CD4-positive, alpha-beta T cell treated with Interleukin-15 for 1 hour (primary cell): ENCODE measurements at places on chromosomes 3 and 15.

GRCh38 chr3:69288161-69288895 is 97.6 kb downstream of the FRMD4B start:
- no peak for DNase-seq

GRCh38 chr3:31402117-31402516 is 130.6 kb upstream of the STT3B start:
- DNase-seq: no peak

DNA sequence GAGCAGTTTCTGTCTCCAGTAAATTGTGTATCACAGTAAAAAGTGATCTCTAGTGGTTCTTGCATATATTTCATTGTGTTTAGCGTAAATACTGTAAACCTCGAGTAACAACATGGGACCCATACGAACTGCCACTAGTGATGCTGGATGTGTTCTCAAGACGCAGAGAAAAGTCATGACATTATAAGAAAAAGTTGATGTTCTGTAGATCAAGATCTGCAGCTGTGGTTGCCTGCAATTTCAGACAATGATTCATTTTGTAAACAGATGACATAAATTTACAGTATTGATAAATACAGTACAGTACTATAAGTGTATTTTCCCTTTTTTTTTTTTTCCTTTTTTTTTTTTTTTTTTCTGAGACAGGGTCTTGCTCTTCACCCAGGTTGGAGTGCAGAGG is 100.1 kb downstream of the DPH6 start:
- DNase-seq: no peak

DNA sequence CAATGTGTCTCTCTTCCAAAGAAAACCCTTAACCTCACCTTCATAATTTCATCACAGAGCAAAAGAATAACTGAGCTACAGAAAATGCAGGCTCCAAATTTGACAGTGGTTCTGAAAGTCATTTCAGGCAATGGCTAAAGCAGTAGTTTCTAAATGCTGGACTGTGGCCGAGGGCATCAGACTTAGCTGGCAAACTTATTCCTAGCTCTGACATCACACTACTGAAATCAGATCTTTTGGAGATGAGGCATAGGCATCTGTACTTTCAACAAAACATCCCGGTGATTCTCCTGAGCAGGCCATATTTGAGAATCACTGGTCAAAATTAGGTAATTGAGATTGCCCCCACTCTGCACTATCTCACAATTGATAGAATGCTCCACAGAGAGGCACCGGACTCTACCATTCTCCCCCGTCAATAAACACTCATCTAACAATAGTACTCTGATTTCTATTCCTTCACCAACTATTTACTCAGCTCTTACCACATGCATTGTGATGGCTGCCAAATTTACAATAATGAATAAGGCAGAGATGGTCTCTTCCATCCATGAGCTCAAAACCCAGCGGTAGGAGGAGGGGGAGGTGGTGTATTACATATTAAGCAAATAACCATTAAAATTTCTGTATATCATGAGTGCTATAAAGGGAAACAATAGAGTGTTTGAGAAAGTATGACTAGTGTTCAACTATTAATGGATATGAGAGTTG is 57.3 kb upstream of the SPRED1 start:
- no peak for DNase-seq

- DNase-seq: no peak
Observed at GRCh38 chr3:10527295-10528001, 22.1 kb upstream of the ATP2B2 start.

- no peak for DNase-seq
Observed at GRCh38 chr15:47415539-47415971, 301.8 kb upstream of the SEMA6D start.

GRCh38 chr3:69764861-69765260 is 25.6 kb downstream of the MITF start:
- DNase-seq: no peak

- DNase-seq: no peak
Observed at GRCh38 chr15:38702178-38702912, 137.7 kb upstream of the RASGRP1 start.

DNA sequence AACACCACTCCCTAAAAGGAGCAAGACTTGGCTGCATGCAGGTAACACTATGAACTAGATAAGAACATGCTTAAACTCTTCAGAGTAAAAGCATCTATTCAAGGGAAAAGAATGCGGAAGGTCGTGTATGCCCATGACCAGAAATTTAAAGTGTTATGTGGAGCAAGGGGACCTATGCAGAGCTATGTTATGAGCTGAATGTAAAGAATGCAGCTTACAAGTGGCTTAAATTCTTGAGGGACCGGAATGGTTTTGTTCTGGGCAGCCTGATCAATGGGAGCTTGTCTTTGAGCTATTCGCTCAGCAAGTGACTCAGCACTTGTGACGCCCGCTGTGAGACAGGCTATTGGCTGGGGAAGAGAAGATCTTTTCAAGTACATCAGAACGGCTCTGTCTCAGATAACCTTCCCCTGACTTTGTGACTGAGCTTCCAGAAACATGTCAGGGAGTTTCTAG is 367.5 kb upstream of the THBS1 start:
- DNase-seq: no peak

- no peak for DNase-seq
Observed at GRCh38 chr15:31486506-31486905, 159.9 kb downstream of the KLF13 start.

- DNase-seq: no peak
Observed at GRCh38 chr15:44490622-44491021, 46.3 kb upstream of the EIF3J start.

DNA sequence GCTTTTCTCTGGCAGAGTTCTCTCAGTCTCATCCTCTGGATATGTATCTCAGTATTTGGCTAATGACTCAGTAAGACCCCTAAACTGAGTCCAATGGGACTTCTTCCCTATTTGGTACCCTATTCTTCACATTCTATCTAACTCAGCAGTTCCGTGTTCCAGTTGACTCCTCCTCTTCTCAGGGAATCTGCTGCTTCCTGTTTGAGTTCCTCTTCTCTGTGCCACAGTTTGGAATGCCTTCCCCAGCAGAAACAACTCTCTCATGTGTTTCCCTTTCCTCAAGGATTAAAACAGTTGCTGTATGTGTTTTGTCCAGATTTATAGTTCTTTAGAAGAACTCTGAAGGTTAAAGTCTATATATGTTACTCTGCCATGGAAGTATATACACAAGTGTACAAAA is 344.0 kb upstream of the RARB start:
- no peak for DNase-seq

- no peak for DNase-seq
Observed at GRCh38 chr15:65550681-65551098, 20.4 kb downstream of the HACD3 start.

GRCh38 chr15:52788099-52788986 is 1.8 kb downstream of the ONECUT1 start:
- DNase-seq: no peak

GRCh38 chr15:101813803-101814534 is 2.0 kb downstream of the OR4F15 start:
- DNase-seq: no peak

- DNase-seq: no peak
Observed at GRCh38 chr3:120875989-120876388, 32.0 kb upstream of the STXBP5L start.
